ENCODE measurements at places on chromosomes 7 and 10.

DNA sequence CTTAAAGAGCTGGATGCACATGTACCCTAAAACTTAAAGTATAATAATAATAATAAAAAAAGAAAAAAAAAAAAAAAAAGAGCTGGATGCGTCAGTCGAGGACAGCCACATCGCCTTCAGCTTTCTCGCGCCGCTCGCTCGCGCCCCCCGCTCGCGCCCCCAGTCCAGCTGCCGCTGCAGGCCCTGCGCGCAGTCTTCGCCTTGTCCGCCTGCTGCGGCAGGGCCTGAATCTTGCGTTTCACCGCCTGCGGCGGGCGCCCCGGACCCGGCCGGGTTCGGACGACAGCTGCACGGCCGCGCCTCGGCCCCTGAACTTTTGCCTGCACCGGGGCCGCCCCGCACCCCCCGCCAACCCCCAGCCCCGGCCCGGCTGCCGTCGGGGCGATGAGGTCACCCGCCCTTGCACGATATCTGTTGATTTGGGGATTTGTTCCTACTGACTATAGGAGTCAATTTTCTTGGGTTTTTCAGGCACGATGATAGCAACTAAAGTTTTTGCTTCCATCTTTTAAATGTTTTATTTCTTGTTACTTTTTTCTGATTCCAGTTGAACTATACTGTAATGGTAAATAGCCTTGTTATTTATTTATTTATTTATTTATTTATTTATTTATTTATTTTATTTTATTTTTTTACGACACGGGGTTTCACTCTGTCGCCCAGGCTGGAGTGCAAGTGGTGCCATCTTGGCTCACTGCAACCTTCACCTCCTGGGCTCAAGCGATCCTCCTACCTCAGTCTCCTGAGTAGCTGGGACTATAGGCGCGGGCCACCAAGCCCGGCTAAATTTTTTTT lies 33.5 kb upstream of the CPN1 start:
- DNase-seq = no peak

DNA sequence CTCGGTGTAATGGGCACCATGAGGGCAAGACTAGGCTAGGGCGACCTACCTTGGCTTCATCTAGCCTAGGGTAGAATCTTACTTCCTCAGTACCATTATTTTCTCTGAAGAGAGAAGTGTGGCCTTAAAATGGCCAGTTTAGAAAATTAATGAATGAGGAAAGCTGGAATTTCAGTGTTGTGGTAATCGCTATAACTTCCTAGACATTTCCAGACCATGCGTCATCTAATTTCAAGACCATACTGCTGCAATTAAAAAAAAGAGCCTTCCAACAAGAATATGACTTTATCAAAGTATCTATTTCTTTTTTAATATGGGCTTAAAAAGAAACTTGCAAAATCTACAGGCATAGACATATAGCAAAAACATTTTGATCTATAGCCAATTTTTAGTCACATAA lies 68.5 kb downstream of the CPVL start:
- DNase-seq = no peak

DNA sequence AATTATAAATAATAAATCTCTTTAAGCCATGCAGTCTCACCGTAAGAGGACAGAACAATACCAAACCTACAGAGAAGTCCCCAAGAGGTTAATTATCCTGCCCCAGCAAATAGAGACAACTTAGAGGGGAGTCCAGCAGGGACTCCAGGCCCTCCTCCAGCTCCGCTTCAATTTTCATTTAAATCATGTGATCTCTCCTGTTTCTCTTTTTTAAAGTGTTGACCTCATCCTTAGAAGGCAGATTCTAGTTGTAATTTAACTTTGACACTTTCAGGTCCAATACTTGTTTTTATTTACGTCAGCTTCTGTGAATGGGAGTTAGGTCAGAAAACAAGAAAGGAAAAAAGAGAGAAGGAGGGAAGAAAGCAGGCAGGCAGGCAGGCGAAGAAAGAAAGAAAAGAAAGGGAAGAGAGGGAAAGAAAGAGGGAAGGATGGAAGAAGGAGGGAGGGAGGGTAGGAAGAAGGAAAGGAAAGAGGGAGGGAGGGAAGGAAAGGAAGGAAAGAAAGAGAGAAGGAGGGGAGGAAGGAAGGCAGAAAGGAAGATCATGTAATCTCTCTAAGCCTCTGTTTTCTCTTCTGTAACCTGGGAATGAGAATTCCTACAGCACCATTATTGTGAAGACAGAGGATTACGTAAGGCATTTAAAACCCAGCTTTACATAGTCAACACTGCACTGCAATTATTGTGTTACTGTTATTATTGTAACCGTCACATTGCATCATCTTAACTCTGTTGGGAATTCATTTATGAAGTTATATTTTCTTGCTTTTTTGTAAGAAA lies 227.7 kb downstream of the SKIDA1 start:
- DNase-seq = no peak

DNA sequence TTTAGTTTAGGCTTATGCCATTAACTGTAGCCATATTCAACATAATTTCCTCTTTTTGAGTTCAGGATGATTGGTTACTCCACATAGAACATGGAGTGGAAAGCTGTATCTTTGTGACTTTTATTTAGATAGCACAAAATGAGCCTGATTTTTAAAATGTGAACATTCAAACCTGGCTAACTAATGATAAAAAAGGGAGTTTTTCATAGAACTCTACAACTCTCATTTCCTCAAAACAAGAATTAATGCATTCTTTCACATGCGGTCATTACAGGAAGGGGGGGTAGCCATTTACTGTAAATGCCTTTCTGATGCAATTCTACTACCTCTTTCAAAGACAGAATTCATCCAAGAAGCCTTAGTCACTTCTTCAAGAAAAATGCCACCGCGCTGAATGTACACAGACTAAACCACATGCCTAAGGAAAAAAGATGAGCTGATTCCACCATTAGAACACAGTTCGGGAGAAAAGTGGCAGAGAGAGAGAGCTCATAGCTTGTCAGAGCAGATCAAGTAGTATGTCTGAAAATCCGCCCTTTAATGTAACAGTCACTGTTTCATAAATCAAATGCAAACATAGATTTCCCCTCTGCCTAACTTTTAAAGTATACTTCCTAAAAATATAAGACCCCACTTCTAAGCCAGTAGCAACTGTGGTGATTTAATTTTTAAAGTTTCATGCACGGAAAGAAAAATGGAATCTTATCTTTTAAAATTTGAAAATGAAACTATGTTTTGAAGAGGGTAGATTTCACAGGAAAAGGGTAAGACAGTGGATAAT lies 226.4 kb upstream of the KLF14 start:
- no peak for DNase-seq

DNA sequence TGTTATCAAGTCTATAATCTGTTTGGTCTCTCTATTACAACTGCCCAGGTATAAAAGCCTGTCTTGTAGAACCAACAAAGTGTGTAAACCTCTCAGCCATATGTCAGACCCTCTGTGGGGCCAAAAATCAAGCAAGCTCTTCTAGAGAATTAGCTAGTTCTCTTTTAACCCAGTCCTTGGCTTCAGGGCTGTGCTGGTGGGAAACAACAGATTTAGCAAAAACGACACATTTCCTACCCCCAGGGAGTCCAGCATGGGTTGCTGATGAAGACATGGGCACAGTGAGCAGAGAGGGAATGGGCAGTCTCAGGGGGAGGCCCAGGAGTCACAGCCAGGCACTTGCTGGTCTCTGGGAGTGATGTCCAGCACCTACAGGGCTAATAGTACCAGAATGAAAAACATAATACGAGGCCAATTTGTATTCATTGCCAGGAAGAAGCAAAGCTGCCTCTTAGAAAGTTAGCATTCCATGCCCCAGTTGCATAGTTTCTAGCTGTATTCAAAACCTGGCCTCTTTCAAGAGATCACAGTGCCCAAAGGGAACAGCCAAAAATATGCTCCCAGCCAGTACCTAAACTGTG lies 80.1 kb downstream of the FRMD4A start:
- no peak for DNase-seq

- DNase-seq = no peak
These were observed 172.7 kb downstream of the NEURL1 start for GRCh38 chr10:103666087-103666761.

DNA sequence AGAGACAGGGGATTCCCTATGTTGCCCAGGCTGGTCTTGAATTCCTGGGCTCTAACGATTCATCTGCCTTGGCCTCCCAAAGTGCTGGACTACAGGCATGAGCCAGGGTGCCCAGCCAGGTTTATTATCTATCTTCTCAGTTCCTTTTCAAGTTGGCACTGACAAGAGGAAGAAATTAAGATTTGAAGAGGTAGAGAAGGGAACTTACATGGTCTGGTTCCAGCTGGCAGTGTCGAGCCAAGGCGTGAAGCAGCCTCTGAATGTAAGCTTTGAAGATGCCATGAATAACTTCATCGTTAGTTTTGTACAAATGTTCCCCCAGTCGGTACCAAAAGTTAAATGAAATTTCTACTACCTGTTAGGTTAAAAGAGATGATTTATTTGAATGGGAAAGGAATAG lies 57.7 kb downstream of the TNPO3 start:
- no peak for DNase-seq

DNA sequence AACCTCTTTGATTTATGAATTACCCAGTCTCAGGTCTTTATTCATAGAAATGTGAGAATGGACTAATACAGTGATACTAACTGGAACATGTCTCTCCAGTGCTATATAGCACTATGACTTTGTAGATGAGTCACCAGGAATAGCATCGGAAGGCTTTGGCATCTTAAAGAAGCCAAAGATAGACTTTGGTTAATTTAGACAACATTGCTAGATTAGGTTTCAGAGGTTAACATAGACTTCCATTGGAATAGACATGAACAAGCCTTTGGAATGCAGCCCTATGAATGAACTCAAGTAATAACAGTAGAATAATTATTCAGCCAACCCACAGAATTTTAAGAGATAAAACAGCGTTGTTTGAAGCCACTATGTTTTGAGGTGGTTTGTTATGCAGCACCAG lies 169.2 kb downstream of the HGF start:
- DNase-seq = no peak

DNA sequence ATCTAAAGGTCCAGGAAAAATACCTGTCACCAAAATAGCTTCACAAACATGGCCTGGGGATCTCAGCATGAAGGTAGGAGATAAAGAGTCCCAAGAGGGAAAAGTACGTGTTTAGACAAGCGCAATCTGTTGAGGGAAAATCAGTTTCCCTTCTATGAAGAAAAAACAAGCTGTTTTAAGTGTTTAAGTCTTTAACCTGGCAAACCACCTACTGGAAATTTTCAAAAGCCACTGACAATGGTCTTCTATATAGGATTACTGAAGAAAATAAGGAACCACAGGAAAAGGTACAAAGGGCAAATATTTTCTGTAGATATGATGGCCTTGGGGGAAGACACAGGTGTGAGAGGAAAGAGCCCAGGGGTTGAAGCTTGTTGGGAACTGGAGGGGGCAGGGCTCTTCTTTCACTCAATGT lies 21.2 kb downstream of the ALDH18A1 start:
- DNase-seq = no peak

DNA sequence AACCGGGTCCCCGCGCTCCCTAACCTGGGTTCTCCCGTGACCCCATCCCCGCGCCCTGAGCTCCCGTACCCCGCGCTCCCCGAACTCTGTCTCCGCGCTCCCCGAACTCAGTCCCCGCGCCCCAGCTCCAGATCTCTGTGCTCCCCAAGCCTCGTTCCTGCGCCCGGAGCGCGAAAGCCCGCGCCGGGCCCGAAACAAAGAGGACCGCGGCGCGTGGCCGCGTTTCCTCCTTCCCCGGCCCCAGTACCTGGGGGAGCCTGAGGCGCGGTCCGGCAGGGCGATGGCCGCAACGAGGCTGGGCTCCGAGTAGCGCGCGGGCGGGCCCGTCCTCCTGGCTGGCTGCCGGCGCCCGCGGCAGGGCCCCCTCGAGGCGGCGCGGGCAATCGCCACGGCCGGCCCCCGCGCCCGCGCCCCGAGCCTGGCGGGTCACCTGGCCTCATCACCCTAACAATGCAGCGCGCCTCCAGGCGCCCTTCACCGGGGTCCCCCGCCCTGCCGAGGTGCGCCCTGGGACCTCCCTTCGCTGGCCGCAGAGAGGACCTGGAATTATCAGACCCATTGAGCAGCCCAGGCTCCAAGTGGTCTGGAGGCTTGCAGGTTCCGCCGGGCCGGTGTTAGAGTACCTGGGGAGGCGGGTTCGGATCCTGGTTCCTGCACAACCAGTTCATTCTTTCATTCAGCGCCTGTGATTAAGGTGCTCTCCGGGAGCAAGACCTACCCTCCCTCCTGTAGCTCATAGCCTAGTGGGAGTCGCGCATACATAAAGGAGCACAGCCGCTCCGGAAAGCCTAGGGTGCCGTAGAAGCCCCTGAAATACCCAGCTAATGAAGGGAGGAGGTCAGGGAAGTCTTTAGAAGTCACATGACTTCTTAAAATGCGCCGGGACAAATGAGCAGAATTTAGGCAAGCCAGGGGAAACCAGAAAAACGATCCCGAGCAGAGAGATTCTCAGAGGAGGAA lies at the start of gene TNS3:
TNS3 (minus strand) TSS at position 308 of the 960 bp plus-strand sequence. CDS start 142,475 bp downstream, outside the sequence.
- DNase-seq = no peak

GRCh38 chr7:30931929-30932540 lies 20.4 kb downstream of the AQP1 start:
- no peak for DNase-seq

DNA sequence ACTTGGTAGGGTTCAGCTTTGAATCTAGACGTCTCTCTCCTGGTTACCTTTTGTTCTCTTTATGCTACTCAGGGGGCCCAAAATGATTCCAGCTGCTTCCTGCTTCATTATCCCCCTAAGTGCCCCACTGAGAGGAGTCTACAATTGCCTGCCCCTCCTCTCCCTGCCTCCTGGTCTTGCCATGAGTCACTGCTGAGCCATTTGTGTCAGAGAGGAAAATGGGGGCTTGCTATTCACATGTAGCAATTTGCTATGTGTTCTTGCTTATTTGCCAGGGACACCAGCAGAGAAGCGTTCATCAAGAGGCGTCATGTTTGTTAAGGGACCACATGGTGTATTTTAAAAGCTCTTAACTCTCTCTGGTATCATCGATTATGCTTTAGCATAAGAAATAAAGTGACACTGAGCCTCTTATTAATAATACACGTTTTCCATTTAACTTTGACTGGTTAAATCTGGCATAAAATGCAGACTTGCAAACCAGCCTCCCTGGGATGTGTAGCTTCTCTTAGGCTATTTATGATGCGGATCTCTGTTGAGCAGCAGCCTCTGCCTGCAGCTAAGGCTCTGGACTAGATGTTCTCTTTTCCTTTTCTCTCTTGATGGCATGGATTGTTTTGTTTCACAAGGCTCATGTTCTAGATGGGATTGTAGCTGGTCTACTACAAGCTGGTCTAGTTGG lies 239.3 kb downstream of the AUTS2 start:
- no peak for DNase-seq

GRCh38 chr10:34520084-34520483 lies 295.0 kb downstream of the PARD3 start:
- no peak for DNase-seq

- DNase-seq = no peak
These were observed 1.5 kb upstream of the KCTD7 start for GRCh38 chr7:66627151-66627681.

GRCh38 chr10:132298038-132298881 lies 9.5 kb downstream of the STK32C start:
- no peak for DNase-seq

GRCh38 chr10:29806350-29806788 lies 171.6 kb upstream of the SVIL start:
- DNase-seq = no peak
